ENCODE measurements at places on chromosomes 4 and X.

DNA sequence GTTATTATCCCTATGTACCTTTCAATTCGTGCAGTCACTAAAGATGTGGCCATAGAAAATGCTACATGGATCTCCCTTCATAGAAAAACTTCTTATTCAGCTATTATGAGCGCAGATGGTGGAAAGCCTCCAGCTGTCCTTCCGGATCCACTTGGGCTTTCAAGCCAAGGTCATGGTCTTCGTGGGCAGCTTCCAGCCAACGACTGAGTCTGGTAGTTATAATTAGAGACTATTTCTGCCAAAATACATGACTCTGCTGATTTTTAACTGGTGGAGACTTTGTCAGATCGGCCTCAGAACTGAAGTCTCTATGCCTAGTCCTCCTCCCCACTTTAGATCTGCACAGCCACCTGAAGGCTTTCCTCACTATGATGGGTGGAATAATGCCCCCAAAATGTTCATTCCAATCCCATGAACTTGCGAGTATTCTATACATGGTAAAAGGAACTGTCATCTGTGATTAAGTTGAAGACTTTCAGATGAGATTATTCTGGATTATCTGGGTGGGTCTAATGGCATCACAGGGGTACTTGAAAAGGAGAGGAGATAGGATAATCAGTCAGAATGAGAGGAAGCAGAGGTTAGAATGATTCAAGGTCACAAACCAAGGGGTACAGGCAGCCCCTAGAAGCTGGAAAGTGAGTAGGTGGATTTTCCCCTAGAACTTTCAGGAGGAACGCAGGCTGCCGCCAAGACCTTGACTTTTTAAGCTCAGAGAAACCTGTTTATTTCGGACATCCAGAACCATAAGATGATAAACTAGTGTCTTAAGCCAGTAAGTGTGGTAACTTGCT lies 171.1 kb upstream of the CXCL13 start:
- DNase-seq = no peak

DNA sequence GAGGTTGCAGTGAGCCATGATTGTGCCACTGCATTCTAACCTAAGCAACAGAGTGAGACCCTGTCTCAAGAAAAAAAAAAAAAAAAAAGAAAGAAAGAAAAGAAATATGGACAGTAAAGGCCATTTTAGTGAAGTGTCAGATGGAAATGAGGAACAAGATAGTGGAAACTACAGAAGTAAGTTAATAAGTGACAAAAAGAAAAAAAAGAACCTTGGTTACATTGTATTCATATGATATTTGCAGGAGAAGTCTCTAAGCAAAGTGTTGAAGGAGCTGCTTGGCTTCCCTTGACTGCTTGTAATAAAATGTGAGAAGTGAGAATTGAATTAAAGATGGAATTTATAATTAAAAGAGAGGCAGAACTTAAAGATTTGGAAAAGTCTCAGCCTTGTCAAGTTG lies 73.2 kb downstream of the HOPX start:
- no peak for DNase-seq

- DNase-seq = no peak
Observed at GRCh38 chrX:39196192-39197102, 395.2 kb downstream of the MID1IP1 start.

- no peak for DNase-seq
Observed at GRCh38 chrX:119684916-119685224, 8.1 kb downstream of the SEPTIN6 start.

- DNase-seq = no peak
Observed at GRCh38 chrX:134407065-134407376, 52.9 kb upstream of the HPRT1 start.

DNA sequence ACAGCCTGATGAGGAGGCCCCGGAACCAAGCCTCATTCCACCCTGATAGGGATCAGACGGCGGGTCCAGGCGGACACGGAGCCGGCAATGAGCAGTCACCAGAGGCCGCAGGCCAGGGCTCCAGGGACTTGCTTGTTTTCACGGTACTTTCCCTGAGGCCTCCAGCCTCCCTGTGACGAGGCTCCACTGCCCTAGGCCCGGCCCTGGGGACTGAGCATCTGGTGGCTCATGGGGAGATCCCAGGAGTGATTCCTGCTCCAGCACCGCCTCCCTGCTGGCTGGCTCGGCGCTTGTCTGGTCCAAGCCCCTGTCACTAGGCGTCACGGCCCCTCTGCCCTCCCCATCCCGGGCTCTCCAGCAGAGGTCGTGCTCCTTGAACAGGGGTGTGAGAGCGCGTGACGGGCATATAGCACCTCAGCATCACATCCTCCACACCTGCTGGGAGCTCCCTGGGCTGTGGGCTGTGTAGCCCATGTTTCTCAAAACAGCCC lies 14.1 kb downstream of the HTRA3 start:
- DNase-seq = no peak

GRCh38 chr4:154329268-154329868 lies 162.2 kb downstream of the DCHS2 start:
- DNase-seq = peak; percentile 25

DNA sequence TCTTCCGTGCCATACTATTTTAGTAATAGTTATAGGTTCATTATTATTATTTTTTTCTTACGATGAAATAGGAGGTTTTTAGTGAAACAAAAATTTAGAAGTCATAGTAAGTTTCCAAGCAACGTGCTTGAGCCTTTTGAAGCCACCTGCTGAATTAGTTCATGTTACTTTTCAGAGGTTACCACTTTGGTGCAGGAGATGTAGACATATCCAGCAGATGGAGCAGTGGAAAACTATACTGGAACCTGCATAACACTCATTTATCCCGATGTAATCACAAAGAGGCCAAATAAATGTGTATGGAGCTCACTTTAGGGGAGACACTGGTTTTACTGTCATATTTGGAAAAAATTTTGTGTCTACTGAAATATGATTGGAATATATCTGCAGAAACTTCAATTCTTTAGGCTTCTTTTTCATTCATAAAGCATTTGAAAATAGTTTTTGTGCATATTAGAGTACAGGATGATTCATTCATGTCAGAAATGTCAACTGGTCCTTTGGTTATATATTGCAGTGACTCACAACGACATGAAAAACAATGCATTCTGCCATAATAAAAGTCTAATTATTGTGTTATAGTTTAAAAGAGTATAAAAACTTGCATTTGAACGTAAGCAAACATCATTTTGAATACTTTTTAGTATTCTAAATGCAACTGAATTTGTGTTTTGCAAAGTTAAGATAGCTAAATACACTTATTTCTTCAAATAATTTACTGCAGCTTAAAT lies 2182.9 kb upstream of the TENM3 start:
- peak; percentile 9 for DNase-seq

DNA sequence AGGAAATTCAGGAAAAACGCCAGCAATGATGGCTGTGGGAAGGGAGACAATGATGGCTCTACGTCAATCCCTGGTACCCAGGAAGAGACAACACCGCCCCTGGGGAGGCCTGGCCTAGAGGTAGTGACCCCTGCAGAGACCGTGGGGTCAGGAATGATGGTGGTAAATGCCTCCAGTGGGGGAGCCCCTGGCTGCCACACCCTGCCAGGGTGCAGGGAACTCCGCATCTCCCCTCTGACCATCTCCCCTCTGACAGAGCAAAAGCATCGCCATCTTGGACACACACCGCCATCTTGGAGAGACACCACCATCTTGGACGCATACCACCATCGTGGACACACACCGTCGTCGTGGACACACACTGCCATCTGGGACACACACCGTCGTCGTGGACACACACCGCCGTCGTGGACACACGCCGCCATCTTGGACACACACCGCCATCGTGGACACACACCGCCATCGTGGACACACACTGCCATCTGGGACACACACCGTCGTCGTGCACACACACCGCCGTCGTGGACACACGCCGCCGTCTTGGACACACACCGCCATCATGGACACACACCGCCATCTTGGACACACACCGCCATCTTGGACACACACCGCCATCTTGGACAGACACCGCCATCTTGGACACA lies 9.9 kb downstream of the ASMTL start:
- no peak for DNase-seq

DNA sequence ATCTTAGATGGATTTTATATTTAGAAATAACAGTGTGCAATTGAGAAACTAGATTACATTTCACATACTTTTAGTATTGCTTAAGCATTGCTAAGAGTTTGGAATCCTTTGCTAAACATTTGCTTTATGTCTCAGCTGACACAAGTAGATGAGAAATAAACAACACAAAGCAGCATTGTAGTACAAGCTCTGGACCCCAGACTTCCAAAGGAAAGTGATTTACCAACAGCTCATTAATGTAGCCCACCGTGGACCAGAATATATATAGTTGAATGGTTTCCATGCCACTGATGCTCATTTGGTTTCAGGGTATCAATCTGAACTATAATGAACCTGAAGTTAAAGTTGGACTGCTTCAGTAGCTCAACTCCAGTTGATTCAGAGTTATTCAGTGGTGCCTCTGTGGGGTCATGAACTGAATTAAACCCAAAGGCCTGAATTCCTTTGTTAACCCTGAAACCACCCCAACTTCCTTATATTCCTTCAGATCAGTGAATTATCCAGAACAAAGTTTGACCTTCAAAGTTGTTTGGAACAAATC lies 132.1 kb upstream of the NEIL3 start:
- peak; percentile 25 for DNase-seq

- no peak for DNase-seq
Observed at GRCh38 chr4:41912546-41912945, 22.7 kb upstream of the TMEM33 start.

- no peak for DNase-seq
Observed at GRCh38 chrX:147737690-147738089, 174.0 kb upstream of the FMR1 start.

DNA sequence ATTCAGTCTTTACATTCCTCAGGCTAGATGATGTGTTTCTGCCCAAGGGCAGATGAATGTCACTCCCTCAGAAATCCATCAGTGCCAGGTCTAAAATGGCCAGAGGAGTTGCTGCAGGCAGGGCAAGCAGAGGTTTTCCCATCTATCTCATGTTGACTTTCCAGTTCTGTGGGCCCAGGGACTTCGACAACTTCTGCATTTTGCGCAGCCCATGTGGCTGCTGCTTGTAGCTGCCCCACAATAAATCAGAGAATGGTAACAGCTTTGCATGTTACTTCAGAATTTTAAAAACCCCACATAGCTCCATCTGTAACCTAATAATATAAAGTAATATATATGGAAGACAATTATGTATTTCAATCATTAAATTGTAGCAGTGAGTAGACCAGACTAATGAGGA lies 1367.7 kb upstream of the AGA start:
- no peak for DNase-seq

GRCh38 chr4:123064390-123064789 lies 142.0 kb upstream of the NUDT6 start:
- DNase-seq = no peak

DNA sequence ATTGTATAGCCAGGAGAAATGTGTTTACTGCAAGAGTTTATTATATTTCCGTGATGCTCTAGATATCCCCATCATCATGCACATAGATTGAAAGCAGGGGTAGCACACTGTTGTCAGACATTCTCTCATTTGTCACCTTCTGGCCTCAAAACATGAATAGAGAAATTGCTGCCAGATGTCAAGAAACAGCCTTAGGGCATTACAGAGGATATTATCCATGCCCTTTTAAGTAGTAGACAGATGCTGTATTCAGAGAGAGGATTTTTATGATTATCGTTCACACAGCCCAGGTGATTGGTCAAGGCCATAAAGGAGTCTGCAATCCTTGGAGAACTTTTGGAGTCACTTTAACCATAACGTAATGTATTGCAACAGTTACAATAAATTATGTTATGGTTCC lies 1961.5 kb upstream of the TENM3 start:
- DNase-seq = no peak

DNA sequence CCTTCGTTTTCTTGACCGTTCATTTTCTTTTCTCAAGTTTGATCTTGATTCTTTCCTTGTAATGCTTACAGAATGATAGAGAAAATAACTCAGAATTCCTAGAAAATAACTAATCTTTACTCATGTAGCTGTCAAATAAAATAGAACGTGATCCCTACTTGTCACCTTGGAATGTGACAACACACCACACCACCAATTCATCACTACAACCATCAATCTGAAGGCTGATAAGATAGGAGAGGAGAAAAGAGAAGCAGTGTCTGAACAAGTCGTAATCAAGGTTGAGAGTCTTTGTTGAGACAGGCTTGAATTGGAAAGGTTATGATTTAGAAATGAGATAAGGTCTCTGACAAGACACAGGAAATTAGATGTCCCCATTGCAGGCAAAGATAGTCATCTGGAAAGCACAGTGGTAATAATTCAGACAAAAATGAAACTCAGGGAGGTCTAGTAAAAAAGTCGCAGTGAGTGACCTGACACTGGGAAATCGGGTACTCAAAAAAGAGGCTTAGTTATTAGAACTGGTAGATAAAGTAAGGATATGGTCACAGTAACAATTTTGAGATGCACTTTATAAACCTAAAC lies 456.2 kb downstream of the FAT4 start:
- no peak for DNase-seq

DNA sequence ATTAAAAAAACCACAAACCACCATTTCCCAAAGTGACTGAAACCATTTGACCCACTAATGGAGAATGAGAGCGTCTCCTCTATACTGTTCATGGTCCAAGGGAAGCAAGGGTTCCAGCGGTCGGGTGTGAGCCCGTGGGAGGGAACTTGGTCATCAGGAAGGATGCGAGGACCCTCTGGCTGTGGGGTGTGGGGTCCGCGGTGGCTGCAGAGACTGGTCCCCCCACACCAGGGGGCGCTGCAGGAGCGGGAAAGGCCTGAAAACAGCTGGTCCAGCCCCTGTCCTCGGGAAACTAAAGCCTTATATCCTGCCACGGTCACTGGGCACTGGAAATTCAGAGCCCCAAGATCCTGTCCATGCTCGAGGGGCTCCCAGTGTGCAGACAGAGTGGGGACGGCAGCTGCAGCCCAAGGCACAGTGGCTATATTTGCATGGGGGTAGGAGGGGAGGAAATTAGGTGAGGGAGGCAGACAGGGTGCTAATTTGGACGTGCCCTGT lies 4.3 kb downstream of the BLOC1S4 start:
- peak; percentile 70 for DNase-seq

All from right kidney (tissue), 9 donors.